Effector memory CD8-positive, alpha-beta T cell (primary cell): ENCODE measurements at places on chromosomes 16 and 17.

- no peak overlapping the region for H3K4me3 ChIP-seq
- no peak overlapping the region for H3K27ac ChIP-seq
- H3K27me3 ChIP-seq: peaks cover 61% of the 10 kb centered on the region
- H3K4me1 ChIP-seq: no peaks in the 10 kb centered on the region
- DNase-seq: no peak
- no peaks in the 10 kb centered on the region for H3K36me3 ChIP-seq
Observed at GRCh38 chr16:49274591-49274990, 7.0 kb downstream of the CBLN1 start.

GRCh38 chr16:25217921-25218320 lies 1.2 kb downstream of the AQP8 start:
- no peaks in the 10 kb centered on the region for H3K4me1 ChIP-seq
- no peak overlapping the region for H3K4me3 ChIP-seq
- DNase-seq: no peak
- no peak overlapping the region for H3K27ac ChIP-seq
- H3K27me3 ChIP-seq: peaks cover 20% of the 10 kb centered on the region
- H3K36me3 ChIP-seq: no peaks in the 10 kb centered on the region

DNA sequence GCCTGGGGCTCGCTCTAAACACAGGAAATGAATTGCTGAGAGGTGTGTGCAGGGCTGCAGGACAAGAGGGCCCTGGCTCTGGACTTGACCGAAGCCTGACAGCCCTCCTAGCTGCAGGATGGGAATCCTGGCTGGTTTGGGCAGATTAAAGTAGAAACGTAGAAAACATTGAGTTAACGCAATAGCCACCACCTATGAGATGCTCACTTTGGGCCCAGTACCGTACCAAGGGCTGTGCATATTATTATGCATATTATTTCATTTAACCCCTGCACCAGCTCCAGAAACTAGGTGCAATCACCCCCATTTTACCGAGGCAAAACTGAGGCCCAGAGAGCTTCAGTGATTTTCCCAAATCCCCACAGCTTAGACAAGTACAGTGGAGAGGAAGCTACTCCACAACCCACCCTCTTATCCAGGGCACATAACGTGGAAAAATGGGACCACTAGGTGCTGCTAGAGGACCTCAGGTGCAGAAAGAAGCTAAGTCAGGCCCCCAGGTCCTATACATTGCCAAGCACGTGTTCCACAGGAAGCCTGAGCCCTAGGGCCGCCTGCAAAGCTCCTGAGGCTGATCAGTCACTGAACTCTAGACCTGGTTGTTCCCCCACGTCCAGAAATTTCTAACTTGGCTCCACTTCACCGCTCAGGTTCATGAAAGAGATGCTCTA lies 79.2 kb downstream of the MYH11 start:
- no peaks in the 10 kb centered on the region for H3K4me1 ChIP-seq
- H3K36me3 ChIP-seq: peaks cover 3% of the 10 kb centered on the region
- H3K27ac ChIP-seq: no peak overlapping the region
- no peak overlapping the region for H3K4me3 ChIP-seq
- DNase-seq: no peak

- peak overlapping the region; percentile 44 for H3K27ac ChIP-seq
- H3K4me1 ChIP-seq: no peaks in the 10 kb centered on the region
- no peak overlapping the region for H3K4me3 ChIP-seq
Observed at GRCh38 chr17:570388-570787, 144.3 kb downstream of the VPS53 start.

DNA sequence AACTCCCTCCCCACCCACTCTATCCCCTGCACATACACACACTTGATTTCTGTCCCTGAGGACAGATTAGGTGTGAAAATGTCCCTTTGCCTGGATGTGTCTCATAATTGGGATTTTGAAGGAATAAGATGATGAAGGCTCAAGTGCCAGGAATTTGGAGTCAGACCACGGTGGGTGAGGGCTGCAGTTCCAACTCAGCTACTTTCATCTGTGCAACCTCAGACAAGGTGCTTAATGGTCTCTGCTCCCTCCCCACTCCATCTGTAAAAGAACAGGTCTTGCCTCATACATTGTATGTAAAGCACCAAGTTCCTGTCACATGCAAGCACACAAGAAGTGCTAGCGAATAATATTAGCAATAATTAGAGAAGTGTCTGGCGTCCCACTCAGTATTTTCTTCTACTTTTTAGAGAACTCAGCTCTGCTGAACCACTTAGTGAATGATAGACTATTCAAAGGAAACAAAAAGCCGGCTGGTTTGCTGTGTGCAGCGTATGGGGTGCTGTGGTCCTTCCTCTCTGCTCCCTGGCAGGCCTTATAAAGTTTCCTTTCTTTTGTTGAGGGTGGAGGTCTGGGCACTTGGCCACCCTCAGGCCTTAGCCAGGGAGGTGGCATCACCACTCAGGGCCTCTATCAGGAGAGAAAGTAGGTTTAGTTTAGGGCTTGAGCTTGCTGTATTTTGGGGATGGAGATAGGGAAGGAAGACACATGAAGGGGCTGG lies 6.4 kb downstream of the TBX4 start:
- H3K27ac ChIP-seq: no peak overlapping the region
- H3K4me3 ChIP-seq: no peak overlapping the region
- H3K4me1 ChIP-seq: peaks cover 17% of the 10 kb centered on the region

DNA sequence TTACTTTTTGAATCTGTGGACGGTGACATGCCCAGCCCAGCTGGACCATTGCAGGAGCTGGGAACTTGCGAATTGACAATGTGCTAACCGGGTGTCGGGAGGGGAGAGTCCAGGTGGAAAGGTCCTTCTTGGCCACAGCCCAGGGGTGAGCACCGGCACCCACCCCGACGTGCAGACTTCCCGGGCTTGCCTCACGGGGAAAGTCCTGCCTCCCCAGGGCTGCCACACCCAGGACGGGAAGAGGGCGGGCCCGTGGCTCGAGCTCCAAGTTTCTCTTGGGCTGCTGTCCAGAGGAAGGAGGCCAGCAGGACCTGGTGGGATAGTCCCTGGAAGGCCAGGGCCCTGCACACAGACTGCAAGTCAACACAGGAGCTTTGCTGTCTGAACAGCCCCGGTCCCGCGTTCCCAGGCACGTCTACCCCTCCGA lies 17.7 kb downstream of the CARD14 start:
- peaks cover 73% of the 10 kb centered on the region for H3K27me3 ChIP-seq
- no peak overlapping the region for H3K27ac ChIP-seq
- DNase-seq: no peak

DNA sequence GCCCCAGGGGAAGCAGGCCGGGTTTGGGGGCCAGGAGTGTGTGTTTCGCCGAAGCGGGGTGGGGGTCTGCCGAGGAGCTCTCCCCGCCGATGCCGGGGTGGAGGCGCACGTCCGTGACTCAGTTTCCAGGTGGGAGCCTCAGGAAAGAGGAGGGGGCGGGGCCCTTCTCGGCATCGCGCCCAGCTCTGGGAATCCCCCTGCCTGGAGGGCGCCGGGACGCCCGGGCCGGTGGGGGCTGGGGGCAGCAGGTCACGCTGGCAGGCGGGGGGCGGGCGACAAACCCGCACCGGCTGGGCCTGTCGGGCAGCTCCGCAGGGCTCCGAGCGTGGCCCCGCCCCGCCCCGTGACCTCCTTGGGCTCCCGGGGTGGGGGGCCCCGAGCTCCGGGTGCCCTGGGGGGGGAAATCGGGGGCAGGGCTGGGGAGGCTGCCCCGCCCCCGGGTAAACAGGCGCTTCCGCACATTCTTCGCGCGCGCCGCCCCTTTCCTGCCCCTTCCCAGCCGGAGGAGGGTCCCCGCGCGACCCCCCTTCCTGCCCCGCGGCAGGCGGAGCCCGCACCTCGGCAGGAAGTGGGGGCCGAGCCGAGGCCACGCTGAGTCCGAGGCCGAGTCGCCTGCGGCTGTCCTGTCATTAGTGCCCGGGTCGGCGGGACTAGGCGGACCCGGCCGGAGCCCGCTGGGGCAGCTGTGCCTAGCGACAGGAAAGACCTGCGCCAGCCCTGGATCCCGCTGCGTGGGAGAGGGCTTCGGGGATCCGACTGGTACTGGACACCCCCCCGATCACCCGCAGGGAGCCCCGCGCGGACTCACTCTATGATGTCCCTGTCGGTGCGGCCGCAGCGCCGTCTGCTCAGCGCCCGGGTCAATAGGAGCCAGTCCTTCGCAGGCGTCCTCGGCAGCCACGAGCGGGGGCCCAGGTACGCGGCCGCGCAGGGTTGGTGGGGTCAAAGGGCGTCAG lies 9.3 kb downstream of the RIPOR1 start:
- H3K4me1 ChIP-seq: peaks cover 34% of the 10 kb centered on the region
- H3K27ac ChIP-seq: peak overlapping the region; percentile 78
- H3K27me3 ChIP-seq: no peaks in the 10 kb centered on the region
- peaks cover 24% of the 10 kb centered on the region for H3K36me3 ChIP-seq
- peak overlapping the region; percentile 79 for H3K4me3 ChIP-seq

GRCh38 chr16:69077251-69077650 lies 28.2 kb upstream of the HAS3 start:
- no peak for DNase-seq
- H3K4me1 ChIP-seq: no peaks in the 10 kb centered on the region
- H3K4me3 ChIP-seq: no peak overlapping the region

GRCh38 chr17:30543456-30543855 lies 66.2 kb downstream of the GOSR1 start:
- H3K4me3 ChIP-seq: no peak overlapping the region
- H3K36me3 ChIP-seq: no peaks in the 10 kb centered on the region
- no peak overlapping the region for H3K27ac ChIP-seq
- no peak for DNase-seq
- no peaks in the 10 kb centered on the region for H3K4me1 ChIP-seq
- H3K27me3 ChIP-seq: no peaks in the 10 kb centered on the region

GRCh38 chr17:17860766-17861107 lies 24.0 kb upstream of the SREBF1 start:
- H3K27me3 ChIP-seq: no peaks in the 10 kb centered on the region
- H3K4me3 ChIP-seq: no peak overlapping the region
- H3K27ac ChIP-seq: peak overlapping the region; percentile 21
- DNase-seq: no peak
- H3K36me3 ChIP-seq: peaks cover 3% of the 10 kb centered on the region

- H3K4me1 ChIP-seq: no peaks in the 10 kb centered on the region
- H3K27me3 ChIP-seq: peaks cover 14% of the 10 kb centered on the region
- no peak overlapping the region for H3K4me3 ChIP-seq
- DNase-seq: no peak
- peaks cover 3% of the 10 kb centered on the region for H3K36me3 ChIP-seq
Observed at GRCh38 chr17:43962479-43962878, 8.7 kb upstream of the PYY start.

GRCh38 chr17:73292031-73292531 lies 19.7 kb downstream of the CDC42EP4 start:
- H3K27ac ChIP-seq: peak overlapping the region; percentile 33
- H3K27me3 ChIP-seq: no peaks in the 10 kb centered on the region

GRCh38 chr16:4976079-4976478 lies 17.9 kb downstream of the SEC14L5 start:
- H3K4me1 ChIP-seq: no peaks in the 10 kb centered on the region
- no peak overlapping the region for H3K27ac ChIP-seq
- H3K4me3 ChIP-seq: no peak overlapping the region
- DNase-seq: no peak

GRCh38 chr16:72787130-72787513 lies 260.8 kb downstream of the ZFHX3 start:
- peak overlapping the region; percentile 86 for H3K27ac ChIP-seq
- peak overlapping the region; percentile 85 for H3K4me3 ChIP-seq
- no peak for DNase-seq
- H3K27me3 ChIP-seq: peaks cover 36% of the 10 kb centered on the region
- H3K4me1 ChIP-seq: peaks cover 6% of the 10 kb centered on the region

- H3K27ac ChIP-seq: no peak overlapping the region
- H3K36me3 ChIP-seq: no peaks in the 10 kb centered on the region
- H3K4me1 ChIP-seq: no peaks in the 10 kb centered on the region
- H3K27me3 ChIP-seq: peaks cover 74% of the 10 kb centered on the region
Observed at GRCh38 chr17:30573603-30574175, 96.5 kb downstream of the GOSR1 start.

DNA sequence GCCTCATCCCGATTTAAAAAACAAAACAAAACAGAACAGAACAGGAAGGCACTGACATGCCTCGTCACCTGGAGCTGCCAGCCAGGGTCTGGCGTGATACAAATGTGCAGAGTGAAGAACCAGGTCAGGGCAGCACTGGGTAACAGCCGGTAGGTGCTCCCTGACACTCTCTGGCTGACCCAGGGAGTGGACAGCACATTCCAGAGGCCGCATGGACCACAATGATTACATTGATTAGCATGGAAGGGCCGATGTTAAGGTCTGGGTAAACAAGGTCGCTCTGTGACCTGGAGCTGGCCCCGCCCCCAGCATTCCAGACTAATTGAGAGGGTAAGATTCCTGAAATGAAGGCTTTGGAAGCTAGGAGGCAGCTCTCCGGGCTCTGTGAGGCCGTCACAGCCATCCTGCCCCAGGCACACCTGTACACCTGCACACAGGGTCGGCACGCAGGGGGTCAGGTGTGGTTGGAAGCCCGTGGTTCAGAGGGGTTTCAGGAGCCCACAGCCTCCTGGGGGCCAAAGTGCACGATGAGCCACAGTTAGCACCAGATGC lies 21.4 kb downstream of the PIEZO1 start:
- H3K4me3 ChIP-seq: no peak overlapping the region
- peaks cover 44% of the 10 kb centered on the region for H3K4me1 ChIP-seq
- H3K27ac ChIP-seq: peak overlapping the region; percentile 86
- peaks cover 7% of the 10 kb centered on the region for H3K36me3 ChIP-seq

DNA sequence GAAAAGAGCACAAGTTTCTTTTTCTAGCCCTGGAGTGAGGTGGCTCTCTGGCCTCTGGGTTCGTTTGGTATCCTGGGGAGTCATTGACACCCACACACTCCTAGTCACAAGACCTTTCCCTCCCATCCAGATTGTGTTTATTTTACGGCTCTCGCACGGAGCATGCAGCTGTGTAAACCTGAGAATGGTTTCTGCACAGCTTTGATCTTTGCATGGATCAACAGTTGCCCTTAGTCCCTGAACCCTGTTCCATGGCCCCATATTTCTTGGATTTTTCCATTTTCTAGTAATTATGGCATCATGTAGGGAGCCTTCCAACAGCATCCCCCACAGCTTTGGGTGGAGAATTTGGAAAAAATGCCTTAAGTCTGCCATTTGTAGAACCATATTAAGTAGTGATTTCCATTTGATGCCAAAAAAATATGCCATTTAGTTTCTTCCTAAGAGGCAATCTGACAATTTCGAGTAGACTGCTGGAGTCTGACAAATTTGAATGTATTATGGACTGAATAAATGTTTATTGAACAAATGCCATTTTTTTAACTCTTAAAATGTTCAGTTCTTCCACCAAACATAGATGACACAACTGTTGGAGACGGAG lies 197.7 kb downstream of the WWOX start:
- no peaks in the 10 kb centered on the region for H3K27me3 ChIP-seq
- H3K36me3 ChIP-seq: no peaks in the 10 kb centered on the region
- DNase-seq: no peak
- H3K4me3 ChIP-seq: no peak overlapping the region

GRCh38 chr16:46822270-46822669 lies 8.7 kb downstream of the C16orf87 start:
- no peaks in the 10 kb centered on the region for H3K27me3 ChIP-seq
- H3K4me3 ChIP-seq: no peak overlapping the region
- H3K4me1 ChIP-seq: peaks cover 16% of the 10 kb centered on the region
- no peak for DNase-seq
